CD4-positive, CD25-positive, alpha-beta regulatory T cell (primary cell): ENCODE measurements at places on chromosomes 2 and 18.

DNA sequence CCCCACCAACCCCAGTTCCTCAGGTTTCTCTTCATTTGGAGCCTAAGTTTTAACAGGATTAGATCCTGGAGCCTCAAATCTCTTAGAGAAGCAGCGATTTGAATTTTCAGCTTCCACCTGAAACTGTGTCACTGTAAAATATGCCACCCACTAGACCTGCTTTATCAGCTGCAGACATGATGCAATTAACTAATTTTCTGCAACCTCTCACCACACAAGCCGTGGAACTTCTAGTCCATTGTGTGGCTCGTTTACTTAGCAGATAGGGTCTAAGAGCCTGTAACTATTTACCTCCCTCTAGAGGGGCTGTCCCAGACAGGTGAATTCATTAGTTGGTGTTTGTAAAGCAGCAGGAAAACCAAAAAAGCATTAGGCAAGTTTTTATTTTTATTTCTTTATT, 31.6 kb upstream of the FZD5 start:
- DNase-seq = no peak
- H3K27ac ChIP-seq = no peak overlapping the region
- no peaks in the 10 kb centered on the region for H3K4me1 ChIP-seq
- H3K4me3 ChIP-seq = no peak overlapping the region
- H3K27me3 ChIP-seq = no peaks in the 10 kb centered on the region

DNA sequence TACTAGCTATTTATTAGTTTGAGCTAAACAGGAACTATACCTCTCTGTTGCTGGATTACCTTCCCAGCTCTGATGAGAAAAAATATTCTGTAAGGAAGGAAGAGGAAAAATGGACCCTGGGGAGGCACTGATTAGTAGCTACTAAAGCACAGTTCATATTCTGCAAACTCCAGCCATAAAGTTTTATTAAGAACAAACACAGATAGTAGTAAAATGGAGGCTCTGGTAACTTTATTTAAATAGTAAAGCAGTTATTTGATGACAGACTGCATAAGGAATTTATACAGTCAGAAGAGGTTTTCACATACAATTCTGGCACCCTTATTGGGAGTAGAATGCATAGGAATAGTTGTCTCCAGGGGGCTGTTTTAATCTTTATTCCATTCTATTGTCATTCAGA, 84.1 kb downstream of the XIRP2 start:
- no peaks in the 10 kb centered on the region for H3K4me1 ChIP-seq
- no peak overlapping the region for H3K27ac ChIP-seq
- no peaks in the 10 kb centered on the region for H3K27me3 ChIP-seq

DNA sequence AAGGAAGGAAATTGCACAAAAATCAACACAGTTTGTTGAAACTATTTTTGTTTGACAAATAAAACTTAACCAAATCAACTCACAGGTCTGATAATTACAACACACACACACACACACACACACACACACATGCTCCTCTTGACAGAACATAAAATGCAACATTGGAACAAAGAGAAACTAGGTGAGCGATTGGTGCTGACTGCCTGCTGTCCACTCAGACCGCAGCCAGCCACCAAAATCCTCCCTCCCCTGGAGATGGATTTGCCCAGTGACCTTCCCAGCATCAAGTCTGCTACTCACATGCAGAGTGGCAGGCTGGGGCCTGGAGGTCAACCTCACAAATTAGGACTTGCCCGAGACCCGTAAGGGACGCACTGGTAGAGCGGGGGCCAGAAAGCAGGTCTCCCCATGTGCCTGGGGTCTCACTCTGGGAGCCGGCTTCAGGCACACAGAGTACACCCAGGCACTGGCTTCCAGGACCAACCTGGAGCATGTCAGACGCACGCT, 61.4 kb downstream of the DIPK1C start:
- no peak for DNase-seq
- H3K36me3 ChIP-seq = no peaks in the 10 kb centered on the region
- no peak overlapping the region for H3K4me3 ChIP-seq
- H3K27ac ChIP-seq = no peak overlapping the region

DNA sequence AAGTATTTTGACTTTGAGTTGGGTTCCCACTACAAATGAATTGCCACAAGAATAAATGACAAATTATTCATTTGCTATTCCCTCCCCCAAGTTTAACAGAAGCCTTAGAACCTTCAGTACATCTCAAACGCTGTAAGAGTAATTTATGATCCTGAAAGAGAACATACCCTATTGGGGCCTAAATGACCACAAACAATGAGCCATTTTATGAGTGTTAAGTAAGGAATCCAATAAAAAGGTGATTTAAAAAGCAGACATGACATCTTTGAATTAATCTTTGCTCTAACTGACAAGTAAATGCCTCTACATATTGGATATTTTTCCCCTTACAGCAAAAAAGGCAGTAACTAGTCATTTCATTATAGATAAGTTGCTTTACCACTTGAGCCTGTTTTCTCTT, 136.9 kb downstream of the NRXN1 start:
- no peak overlapping the region for H3K4me3 ChIP-seq
- H3K36me3 ChIP-seq = no peaks in the 10 kb centered on the region
- DNase-seq = no peak
- no peaks in the 10 kb centered on the region for H3K27me3 ChIP-seq
- H3K27ac ChIP-seq = no peak overlapping the region
- H3K4me1 ChIP-seq = no peaks in the 10 kb centered on the region
